Stimulated activated CD8-positive, alpha-beta memory T cell treated with anti-CD3 and anti-CD28 coated beads, Interleukin-7, amount 100 ng/mL, for 4 hours (primary cell): ENCODE measurements at places on chromosomes 16 and 17.

- DNase-seq: no peak
These were observed 13.2 kb downstream of the LSM12 start for GRCh38 chr17:44053125-44053872.

- no peak for DNase-seq
These were observed 251.2 kb downstream of the ENGASE start for GRCh38 chr17:79325709-79326430.

GRCh38 chr17:79818026-79818758 is 21.0 kb downstream of the CBX4 start:
- DNase-seq: no peak

- no peak for DNase-seq
These were observed 157.6 kb downstream of the RAB11FIP4 start for GRCh38 chr17:31549121-31549524.

GRCh38 chr17:76197911-76198310 is 42.4 kb downstream of the RNF157 start:
- DNase-seq: no peak

- no peak for DNase-seq
These were observed 24.6 kb downstream of the JPH3 start for GRCh38 chr16:87626905-87627304.

GRCh38 chr17:46059486-46059885 is 60.4 kb downstream of the STH start:
- no peak for DNase-seq

- DNase-seq: no peak
These were observed 1.1 kb upstream of the DRC7 start for GRCh38 chr16:57693550-57693949.

DNA sequence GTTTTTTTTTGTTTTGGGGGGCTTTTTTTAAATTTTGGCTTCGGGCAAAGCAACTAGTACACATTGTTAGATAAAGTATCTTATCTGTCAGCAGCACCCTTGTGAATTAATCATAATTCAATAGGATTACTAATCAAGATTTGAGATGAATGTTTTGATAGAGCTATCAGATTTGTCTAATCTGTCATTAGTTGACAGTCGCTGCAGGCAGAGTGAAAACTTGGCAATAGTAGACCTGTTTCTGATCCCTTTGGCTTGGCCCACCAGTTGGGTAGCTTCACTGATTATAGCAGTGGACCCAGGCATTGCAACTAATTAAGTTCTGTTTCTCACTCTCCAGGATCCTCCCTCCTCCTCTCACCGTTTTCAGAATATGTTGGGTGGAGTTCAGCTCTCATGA is 258.6 kb downstream of the IRX3 start:
- no peak for DNase-seq

DNA sequence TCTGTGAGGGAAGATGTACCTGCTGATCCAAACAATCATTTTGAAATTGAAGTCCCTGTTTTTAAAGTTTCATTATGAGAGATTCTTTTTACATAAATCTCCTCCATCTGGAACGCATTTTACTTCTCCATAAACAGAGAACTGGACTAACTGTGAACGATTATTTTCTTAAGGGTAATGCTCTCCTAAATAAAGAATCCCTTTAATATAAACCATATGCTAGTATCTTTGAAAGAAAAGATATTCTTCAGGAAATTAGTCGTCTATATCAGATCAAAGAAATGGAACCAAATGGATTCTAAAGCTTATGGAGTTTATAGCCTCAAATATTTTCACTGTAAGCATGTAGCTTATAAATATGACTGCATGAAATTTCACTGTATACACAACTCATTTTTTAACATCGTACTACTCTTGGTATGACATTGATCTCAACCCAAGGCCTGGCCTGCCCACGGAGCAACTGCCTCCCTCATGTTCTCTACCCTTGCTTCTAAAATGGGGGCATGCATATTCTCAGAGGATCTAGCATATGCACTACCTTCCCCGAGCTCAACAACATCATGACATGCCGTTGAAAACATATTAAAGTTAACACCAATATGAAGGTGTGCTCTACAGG is 66.4 kb downstream of the MYH10 start:
- no peak for DNase-seq
